Stimulated activated CD8-positive, alpha-beta memory T cell treated with anti-CD3 and anti-CD28 coated beads, Interleukin-7, amount 100 ng/mL, for 1 hour (primary cell): ENCODE measurements at places on chromosomes 7 and 10.

GRCh38 chr7:23343806-23344475 lies 44.8 kb downstream of the MALSU1 start:
- no peak for DNase-seq

- no peak for DNase-seq
Measured at GRCh38 chr7:96184783-96185182, 137.1 kb downstream of the SLC25A13 start.

DNA sequence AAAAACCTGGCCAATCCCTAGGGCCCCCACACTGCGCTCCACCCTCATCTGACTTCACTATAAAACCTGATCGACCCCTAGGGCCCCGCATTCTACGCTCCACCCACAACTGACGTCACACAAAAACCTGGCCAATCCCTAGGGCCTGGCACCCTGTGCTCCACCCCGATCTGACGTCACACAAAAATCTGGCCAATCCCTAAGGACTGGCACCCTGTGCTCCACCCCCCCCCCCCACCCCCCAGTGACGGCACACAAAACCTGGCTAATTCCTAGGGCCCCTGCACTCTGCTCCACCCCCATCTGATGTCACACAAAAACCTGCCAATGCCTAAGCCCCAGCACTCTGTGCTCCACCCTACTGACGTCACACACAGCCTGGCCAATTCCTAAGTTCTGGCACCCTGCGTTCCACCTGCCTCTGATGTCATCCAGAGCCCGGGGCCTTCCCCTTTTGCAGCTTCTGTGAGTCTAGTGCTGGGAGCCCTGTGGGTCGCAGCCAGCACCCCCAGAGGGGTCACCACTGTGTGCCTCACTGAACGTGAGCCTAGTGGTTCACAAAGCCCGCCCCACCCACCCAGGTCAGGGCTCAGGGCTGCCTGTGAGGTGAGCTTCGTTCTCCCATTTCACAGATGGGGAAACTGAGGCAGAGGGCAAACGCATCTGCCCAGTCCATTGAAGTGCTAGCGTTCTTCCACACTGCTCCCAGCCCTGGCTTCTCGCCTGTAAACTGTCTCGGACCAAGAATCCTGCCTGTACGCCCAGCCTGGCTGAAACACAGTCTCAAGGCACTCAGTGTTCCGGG lies 40.6 kb downstream of the MICALL2 start:
- DNase-seq = no peak

DNA sequence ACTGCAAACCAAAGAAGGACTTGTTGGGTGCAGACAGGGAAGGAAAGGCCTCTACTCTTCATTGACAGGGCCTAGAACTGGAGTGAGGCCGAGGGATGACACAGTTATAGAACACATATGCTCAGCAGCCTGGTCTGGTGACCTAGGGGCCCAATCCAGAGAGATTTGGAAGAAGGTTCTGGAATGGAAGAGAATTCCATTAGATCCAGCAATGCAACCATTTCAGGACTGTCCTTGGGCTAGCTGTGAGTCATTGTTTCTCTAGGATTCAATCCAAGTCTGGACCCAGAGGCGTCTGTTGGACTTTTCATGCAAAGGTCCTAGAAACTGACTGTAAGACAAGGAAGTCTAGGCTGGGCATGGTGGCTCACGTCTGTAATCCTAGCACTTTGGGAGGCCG lies 59.2 kb downstream of the WIPF3 start:
- no peak for DNase-seq

DNA sequence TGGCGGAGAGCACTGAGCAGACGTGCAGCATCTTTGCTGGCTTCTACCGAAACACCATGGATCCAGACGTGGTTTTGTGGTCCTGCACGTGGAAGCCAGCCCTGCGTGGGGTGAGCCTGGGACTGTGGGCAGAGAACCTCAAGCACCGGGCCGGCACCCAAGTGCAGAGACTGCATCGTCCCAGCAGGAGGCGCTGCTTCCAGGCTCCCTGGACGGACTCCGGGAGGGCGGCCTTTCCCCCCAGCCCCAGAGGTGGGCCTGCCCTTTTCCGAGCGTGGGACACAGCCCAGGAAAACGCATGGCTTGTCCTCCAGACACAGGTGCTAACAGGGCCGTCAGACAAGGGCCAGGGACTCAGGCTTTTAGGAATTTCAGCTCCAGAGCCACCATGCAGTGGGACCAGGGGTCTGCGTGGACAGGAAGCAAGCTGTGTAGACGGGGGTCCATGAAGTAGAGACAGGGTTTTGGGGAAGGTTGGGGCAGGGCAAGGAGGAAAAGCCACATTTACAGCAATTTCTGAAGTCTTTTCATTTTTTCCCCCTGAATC lies 303.9 kb downstream of the WDR37 start:
- DNase-seq = no peak

DNA sequence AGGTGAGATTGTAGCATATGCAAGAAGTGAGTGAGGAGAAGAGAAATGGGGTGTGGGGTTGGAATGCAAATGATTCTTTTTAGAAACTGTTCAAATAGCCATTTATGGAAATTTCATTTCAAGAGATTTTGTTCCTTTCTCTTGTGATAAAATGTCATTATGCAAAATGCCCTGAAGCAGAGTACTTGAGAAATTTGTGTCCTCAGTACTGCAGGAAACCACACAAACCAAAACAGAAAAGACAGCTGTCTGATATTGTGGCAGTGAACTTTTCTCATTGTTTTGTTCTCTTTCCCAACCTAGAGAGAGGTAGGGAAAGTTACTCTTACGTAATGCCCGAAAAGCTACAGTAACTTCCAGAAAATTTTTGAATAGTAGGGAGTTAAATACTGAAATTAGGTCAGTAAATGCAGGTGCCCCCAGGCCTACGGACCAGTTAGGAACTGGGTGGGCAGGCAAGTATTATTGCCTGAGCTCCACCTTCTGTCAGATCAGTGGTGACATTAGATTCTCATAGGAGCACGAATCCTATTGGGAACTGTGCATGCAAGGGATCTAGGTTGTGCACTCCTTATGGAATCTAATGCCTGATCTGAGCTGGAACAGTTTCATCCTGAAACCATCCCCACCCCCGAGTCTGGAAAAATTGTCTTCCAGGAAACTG lies 34.0 kb downstream of the DLD start:
- DNase-seq = no peak

GRCh38 chr10:95447685-95448084 lies 113.5 kb downstream of the SORBS1 start:
- no peak for DNase-seq

DNA sequence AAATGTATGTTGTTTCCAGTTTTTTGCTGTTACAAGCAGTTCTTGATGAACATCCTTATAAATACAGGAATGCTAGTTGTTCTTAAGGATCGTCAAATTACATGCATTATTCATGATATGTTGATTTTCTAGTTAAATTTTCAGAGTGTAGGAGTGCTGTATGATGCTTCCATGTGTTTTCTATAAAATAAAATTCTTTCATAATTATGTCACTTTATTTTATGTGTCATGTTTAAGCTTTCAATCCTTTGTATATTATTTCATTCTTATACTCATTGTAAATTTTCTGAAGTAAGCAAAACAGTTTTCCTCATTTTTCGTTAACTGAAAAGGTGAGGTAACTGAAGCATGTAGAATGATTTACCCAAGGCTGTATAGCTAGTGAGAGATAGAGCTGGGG lies 16.8 kb upstream of the MYPN start:
- DNase-seq = no peak

- no peak for DNase-seq
Measured at GRCh38 chr7:93298671-93299070, 66.5 kb downstream of the VPS50 start.

DNA sequence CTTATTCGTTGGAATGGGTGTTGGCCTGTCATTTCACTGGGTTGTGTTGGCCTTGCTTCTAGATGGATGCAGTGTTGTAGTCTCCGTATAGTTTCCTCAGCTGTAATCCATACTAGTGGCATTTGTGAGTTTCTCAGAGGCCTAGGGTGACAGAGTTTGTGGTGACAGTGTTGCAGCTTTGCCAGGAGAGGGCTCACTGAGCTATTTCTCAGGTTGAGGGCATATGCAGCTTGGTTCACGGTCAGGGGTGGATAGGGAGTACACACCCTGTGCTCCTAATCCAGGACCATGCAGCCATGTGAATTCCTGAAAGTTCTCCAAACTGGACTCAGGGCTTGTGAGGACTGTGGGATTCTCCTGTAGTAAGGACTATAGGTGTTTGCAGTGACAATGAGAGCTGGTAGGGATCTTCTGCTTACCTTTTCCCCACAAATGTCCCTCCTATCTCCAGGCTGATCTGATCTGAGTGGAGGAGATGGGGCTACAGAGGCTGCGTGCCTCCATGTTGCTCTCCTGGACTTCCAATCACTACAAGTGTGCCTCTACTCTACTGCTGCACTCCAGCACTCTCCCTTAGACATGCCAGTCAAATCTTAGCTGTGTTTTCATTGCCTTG lies 229.0 kb downstream of the STK31 start:
- DNase-seq = no peak

GRCh38 chr10:50394832-50395231 lies 143.5 kb upstream of the ASAH2 start:
- no peak for DNase-seq

DNA sequence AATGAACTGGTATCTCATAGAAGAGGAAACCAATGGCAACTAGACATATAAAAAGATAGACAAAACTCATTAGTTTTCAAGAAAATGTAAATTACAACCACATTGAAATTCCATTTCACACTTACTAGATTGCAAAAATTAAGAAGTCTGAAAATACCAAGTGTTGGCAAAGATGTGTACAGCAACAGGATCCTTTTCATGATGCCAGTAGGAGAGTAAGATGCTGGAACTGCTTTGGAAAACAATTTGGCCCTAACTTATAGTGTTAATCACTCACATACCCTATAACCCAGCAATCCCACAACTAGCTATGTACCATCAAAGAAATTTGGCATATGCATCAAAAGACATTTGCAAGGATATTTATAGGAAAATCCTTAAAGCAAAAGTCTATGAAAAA lies 15.5 kb downstream of the REEP3 start:
- DNase-seq = no peak

- no peak for DNase-seq
Measured at GRCh38 chr10:117980216-117980615, 66.5 kb downstream of the RAB11FIP2 start.

DNA sequence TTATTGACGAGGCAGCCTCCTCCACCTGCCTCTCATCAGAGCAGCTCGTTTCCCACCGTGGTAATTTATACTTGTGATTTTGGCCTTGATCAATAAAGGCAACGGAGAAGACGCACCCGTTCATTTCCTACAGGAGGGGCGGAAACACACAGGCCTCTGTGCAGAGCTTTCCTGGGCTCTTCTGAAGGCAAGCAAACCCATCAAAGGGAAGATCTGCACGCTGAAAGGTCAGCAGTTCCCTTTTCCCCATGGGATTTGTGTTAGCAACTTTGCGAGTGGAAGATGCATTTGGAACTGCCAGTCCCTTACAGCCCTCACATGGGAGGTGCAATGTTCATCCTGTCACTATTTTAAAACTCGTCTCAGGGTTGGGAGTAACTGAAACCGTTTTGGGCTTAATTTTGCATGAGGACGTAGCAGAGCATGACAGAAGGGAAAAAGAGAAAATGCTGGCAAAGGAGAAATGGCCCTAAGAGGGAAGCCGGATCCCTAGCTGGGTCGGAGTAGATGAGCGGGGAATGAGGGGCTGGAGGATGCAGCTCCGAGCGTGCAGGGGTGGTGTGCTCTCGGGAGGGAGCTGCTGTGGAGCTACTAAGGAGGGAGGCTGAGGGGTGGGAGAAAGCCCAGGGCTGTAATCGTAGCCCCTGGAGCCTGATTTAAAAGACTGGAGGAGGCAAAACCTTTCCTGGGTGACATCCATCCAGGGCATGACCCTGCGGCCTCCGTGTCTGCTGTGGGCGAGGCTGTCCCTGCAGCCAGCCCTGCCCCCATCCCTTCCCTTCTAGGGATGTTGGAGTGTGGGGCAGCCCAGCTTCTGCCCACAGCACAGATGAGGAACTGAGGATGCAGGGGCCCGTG lies 111.1 kb upstream of the FAM20C start:
- DNase-seq = no peak

GRCh38 chr10:12538491-12538995 lies 189.2 kb downstream of the CAMK1D start:
- no peak for DNase-seq

GRCh38 chr7:3879355-3880075 lies 578.5 kb downstream of the SDK1 start:
- DNase-seq = no peak

- DNase-seq = no peak
Measured at GRCh38 chr7:141456298-141456697, 94.9 kb upstream of the AGK start.

DNA sequence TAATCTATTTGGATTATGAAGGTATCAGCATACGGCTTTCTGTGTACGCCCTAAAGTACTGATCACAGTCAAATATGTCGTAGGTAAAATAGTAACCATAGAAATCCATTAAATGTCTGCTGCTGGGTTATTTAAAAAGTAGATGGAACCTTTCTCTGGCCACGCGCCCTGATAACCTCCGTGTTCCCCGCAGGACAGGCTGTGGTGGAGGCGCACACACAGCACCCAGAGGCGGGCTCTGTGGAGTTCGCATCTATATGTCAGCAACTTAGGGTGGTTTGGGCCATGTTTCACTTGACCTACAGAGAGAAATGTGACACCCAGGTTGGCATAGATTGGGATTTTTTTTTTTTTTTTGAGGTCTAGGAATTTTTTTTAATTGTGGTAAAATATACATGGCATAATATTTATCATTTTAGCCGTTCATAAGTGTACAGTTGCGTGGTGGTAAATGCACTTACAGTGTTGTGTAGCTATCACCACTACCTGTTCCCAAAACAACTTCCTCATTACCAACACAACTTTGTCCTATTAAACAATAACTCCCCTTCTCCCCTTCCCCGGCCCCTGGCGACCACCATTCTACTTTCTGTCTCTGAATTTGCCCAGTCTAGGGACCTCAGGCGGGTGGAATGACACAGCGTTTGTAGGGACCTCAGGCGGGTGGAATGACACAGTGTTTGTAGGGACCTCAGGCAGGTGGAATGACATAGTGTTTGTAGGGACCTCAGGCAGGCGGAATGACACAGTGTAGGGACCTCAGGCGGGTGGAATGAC lies 15.4 kb downstream of the PPP2R2D start:
- DNase-seq = no peak

- DNase-seq = no peak
Measured at GRCh38 chr10:12663863-12664262, 314.5 kb downstream of the CAMK1D start.

DNA sequence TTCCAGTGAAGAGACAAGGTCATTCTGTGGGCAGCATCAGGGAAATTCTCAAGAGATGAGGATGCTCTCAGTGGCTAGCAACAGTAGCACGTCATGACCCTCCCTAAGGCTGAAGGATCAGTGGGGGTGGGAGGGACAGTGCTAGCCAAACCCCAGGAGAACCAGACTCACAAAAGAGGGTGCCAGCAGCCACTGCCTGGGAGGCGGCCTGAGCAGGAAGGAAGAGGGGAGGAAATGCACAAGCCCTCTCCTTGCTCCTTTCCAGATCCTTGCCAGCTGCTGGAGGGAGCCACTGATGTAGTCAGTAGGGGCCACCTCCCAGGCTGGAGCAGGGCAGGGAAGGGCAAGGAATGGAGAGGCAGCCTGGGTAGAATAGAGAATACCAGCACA lies 302.7 kb downstream of the RPS24 start:
- no peak for DNase-seq

- DNase-seq = no peak
Measured at GRCh38 chr7:18445916-18446520, 49.5 kb upstream of the HDAC9 start.

GRCh38 chr10:106931159-106931852 lies 233.2 kb downstream of the SORCS1 start:
- no peak for DNase-seq
